ENCODE measurements at places on chromosomes 1 and 21.

DNA sequence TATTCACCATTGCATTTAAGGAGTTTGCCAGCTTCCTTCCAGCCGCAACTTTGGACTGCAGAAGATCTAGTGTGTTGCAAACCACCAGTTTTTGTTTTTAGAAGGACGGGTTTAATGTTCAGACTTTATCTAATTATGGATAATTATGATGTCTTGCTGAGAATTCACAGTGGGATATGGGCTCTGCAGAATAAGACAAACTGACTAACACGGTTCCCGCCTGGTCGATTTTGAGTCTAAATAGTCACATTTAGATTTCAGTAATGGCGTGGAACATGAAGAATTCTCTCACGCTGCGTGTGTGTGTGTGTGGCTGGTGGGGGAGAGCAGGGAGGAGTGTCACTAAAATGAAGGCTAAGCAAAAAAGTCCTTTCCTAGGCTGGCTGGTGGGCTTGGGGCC lies 48.5 kb upstream of the DMRTB1 start:
- no peak for DNase-seq

- DNase-seq: no peak
Measured at GRCh38 chr1:66521721-66522365, 12.1 kb upstream of the SGIP1 start.

GRCh38 chr1:171595324-171595723 lies 26.7 kb upstream of the MYOCOS start:
- DNase-seq: no peak

DNA sequence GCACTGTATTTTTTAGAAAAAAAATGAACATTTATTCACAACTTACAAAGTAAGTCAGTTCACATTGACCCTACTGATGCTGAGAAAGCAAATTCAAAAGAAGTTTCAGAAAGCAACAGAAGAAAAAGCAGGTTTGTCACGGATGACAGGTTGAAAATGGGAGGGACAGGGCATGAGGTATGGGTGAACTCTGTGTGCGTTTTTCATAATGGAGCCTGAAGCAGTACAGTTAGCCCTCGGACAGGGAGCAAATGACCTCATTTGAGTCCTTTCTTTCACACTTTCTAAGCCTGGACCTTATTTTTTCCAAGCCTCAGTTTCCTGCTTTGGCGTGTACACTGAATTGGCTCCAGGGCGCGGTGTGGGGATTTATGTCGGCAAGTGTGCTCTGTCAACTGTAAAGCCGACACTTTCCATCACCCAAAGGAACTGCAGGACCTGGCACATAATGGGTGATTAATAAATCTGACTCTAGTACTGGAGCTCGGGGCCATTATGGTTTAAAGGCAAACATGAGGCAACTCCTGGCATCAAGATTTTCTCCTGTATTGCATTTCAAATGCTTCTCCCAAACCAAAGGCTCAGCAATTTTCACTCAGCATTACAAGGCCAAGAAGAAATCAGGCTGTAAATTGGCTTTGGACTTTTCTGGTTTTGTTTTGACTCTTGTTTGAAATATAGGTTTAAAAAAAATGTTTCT lies 345.5 kb upstream of the DUSP10 start:
- DNase-seq: no peak

DNA sequence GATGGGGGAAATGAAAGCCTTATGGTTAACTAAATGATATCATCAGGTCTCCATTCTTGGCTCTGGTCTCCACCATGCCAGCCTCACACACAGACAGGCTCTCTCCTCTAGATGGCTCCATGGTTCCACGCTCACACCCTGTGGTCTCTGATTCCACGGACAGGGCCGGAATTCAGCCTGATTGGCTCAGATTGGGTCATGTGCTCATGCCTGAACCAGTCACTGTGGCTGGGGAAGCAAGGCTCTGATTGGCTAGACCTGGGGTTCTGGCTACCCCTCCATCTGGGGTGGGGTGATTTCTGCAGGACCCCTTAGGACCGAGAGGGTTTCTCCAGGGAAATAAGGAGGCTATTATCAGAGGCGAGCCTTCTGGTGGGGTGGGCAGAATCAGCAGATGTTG lies 277.0 kb downstream of the PTPRU start:
- DNase-seq: peak; percentile 6
